ENCODE measurements at places on chromosomes 5 and 9.

DNA sequence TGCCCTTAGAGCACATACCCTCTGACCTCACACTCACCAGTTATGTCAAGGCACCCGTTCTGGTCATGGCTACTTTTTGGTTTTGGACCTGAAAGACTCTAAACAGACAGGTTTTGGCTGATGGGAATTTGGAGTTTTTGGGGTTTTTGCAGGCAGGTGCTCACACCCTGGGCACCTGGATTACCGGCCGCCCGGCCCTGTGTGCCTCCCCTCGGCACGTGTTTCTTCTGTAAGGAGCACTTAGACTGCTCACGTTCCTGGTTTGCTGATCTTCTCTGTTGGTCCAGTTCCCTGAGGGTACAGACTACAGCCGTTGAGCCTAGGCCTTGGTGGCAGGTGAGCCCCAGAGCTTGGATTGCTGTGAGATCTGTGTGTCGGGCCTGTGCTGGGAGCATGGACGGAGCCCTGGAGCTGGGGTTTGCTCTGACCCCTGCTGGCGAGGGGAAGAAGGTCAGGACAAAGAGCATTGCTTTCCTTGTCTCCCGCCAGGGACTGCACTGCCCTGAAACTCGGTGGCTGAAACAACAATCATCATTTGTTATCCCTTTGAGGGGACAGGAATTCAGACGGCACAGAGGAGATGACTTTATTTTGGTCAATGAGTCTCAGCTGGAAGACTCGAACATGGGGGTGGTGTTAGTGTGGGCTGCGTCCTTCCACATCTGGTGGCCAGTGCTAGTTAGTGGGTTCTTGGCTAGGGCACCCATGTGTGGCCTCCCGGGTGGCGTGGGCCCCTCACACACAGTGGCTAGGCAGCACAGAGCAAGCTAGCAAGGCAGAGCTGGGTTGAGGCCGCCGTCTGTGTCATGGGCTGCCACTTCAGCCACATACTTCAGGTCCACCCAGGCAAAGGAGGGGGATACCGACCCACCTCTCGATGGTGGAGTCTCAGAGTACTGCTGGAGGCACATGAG, 76.4 kb downstream of the EHMT1 start:
- peak; percentile 27 for DNase-seq

DNA sequence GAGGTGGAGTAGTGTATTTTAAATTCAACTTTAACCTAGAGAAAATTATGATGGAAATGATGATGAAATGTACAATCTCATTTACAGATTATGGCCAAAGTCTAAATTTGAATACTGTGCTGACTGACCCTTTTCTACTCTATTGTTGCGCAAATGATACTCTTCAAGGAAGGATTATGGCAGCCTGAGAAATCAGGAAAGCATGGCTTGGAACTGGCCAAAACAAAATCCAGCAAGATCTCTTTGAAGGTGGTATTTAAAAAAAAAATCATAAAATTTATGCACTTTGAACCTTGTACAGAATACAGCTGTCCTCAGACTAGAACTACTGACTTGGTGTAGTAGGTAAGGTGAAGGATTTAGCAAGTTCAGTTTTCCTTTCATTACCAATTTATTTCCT, 105.3 kb downstream of the NDUFAF2 start:
- DNase-seq = no peak

GRCh38 chr9:124008303-124008693, 3.3 kb upstream of the LHX2 start:
- DNase-seq = no peak

GRCh38 chr9:91302831-91303230, 58.9 kb downstream of the AUH start:
- peak; percentile 72 for DNase-seq

DNA sequence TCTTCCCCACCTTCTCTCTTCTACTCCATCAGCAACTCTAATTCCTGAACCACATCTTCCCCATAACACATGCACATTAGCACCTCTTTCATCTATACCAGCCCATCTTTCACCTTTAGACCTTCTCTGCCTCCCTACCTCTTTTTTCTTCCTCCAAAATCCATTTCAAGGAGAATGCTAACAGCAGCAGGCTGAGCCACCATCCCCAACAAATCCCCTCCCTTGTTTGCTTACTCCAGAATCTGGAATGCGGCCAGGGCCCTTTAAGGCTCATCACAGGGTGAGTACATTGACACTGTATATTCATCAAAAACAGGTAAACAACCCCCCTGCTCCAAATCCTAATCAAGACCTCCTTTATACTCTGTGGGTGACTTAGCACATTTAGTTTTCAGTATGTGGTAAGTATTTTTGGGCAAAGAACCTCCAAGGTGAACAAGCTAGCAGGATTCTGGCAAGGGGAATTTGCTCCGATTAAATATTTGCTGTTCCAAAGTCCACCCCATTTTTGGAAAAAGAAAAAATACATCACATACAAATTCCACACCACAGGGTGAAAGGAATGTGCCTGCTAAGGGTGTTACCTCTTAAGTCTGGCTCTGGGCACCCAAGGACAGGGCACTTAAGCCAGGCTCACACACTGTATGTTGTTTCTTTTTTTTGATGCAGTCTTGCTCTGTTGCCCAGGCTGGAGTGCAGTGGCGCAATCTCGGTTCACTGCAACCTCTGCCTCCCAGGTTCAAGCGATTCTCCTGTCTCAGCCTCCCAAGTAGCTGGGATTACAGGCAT, 71.4 kb downstream of the SERINC5 start:
- DNase-seq = no peak

DNA sequence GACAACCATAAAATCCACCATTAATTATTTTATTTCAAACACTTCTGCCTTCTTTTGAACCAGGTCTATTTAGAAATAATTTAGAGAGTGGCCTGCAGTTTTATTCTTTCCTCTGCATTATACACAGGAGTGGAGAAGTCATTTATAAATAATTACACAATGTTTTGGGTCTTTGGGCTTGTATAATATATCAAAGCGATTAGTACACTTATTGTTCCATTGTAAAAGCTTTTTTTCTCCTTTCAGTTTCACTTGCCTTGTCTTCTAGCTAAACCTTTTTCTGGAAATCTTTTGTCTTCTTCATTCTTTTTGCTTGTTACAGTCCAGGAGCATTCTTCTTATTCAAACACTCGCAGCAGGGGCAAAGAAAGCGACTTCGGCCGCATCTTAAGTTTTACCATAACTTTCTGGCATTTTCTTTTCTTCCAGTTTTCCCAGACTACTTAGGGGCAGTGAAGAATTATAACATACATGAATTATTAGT, 7.3 kb upstream of the NEUROG1 start:
- DNase-seq = no peak

DNA sequence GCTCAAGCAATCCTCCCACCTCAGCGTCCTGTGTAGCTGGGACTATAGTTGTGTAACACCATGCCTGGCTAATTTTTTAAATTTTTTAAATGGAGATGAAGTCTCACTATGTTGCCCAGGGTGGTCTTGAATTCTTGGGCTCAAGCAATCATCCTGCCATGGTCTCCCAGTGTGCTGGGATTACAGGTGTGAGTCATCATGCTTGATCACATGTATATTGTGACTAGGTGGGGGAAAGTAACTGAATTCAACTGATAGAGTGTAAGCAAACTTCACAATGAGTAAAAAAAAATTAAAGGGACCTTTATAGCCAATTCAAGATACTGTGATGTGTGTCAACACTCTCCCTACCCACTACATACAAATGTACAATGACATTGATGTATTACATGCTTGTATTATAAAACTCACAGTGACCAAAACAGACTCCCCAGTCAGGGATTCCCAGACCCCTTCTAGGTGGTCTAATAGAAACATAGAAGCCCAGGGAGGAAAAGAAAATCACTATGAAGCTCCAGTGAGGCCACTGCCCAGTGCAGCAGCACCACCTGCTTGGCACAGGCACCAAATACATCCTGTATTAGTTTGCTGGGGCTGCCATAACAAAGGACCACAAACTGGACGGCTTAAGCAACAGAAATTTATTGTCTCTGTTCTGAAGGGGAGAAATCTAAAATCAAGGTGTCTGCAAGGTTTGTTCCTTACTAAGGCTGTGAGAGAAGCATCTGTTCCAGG, 8.8 kb downstream of the PLGRKT start:
- no peak for DNase-seq

DNA sequence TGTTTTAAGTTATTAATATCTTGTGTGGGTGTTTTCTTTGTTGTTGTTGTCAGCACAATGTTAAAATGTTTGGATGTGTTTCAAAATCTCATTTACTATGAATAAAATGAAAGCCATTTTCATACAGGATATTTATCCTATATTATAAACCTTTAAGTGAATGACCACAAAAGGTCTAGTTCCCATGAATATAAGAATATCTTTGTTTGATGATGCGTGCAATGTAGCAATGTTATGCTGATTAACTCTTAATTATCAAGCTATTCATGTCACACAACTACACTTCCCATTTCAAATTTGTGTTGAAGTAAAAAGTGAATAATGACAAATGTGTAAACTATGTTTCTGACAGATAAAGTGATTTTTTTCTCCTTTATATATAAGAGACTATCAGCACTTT, 59.8 kb downstream of the MEF2C start:
- no peak for DNase-seq

DNA sequence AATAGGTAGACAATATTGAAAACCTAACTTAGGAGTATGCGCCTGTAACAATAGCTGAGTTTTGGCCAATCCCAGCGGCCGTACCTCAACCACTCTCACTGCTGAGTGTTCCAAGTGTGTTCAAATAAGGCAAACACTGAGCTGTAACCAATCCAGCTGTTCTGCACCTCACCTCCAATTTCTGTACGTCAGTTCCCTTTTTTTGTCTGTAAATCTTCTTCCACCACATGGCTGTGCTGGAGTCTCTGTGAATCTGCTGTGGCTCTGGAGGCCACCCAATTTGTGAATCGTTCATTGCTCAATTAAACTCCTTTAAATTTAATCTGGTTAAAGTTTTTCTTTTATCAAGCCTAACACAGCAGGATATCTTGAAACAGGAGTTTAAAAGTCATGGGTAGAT, 116.3 kb downstream of the SLC28A3 start:
- no peak for DNase-seq

DNA sequence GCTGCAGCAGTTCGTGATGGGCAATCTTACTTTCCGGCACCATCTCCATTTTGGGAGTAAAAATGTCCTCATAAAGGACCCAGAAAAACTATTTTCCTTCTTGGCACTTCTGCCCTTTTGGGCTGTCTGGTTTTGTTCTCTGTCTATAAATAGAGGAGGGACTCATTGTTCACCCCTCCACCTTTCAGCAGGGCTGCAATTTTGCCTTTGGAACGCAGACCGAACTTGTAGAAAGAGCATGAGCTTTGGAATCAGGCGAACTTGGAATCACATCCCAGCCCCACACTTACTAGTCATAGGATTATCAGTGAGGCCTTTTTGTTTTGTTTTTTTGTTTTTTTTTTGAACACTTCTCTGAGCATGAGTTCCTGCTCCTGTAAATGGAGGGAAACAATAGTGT, 178.1 kb upstream of the IL12B start:
- no peak for DNase-seq

GRCh38 chr5:93164690-93165089, 416.3 kb downstream of the NR2F1-AS1 start:
- DNase-seq = peak; percentile 91

DNA sequence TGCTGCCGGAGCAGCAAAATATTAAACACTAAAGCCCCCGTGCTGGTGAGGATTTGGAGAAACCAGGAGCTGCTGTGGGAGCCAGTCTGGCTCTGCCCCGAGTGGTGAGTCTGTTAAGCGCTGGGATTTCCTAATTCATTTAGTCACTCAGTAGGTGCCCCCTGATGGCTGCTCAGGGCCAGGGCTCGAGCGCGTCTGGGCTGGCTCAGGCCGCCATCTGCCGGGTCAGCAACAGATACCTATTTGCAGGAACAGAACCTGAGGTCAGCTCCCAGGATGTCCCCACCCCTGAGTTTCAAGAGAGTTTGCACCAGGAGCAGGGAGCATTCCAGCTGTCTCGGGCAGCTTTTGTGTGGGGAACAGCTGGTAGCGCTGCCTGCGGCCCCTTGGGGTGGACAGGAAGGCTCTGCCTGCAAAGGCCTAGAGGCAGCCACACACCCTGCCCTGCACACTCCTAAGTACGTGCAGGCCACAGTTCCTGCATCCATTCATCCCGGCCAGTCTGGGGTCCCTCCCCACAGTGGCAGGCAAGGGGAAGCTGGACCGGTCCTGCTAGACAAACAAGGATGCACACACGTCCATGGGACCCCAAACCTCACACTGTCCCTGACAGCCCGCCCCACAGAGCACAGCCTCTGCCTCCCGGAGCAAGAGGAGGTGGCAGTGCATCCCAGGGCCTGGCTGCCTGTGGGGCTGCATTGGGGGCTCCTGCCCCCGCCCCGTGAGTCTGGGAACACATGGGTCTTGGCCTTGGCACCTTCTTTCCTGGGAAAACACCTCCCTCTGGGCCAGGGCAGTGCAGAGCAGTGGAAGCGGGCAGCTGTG, 83.7 kb downstream of the ADAMTS2 start:
- peak; percentile 35 for DNase-seq

GRCh38 chr9:128145951-128146351, 3.3 kb upstream of the LCN2 start:
- no peak for DNase-seq

DNA sequence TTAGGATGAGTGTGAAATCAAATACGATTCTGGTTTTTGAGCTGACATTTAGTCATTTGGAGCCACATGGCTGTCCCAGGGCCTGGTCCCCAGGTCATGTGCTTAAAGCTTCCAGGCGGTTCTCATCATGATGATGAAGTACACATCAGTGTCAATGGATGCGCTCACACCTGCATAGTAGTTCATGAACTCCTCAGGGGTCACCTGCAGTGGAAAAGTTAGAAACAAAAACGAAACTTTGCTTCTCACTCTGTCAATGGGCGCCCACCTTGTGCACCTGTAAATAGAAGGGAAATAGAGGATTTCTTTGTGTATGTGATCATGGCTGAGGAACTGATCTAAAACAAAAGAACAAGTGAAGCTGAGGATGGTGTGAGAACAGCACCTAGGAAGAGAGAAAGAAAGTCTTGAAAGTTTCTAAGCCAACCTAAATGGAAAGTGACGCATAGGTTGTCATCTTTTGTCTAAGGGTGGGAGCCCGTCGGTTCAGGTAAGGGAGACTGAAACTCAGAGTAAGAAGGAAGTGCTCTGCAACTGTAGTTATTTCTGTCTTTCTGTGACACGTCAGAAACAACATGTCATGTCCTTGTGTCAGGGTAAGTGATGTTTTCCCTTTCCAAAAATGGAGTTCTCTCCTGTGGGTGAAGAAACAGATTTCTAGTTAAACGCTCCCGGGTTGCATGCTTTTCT, 33.8 kb downstream of the CAPSL start:
- DNase-seq = no peak

GRCh38 chr5:68757006-68757405, 336.8 kb upstream of the SLC30A5 start:
- DNase-seq = no peak

Measured in fibroblast of gingiva (primary cell).